ENCODE measurements at places on chromosomes 12 and 14. TPM values are rescaled to one million over a fixed set of nuclear protein-coding genes. Genes with fewer than 3 reads are reported as not detected.

DNA sequence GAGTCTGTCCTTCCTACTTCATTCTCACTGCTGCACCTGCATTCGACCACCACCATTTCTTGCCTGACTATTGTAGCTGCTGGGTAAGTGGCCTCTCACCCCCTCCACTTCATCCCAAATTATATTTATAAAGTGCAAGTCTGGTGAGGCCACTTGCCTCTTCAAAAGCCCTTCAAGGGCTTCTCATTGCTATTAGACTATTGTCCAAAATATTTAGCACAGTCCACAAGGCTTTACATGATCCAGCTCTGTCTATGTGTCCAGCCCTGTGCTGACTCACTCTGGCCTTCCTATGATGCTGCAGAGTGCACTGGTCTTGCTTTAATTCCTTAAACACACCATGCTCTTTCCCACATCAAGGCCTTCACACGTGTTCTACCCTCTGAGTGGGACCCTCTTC, 46.0 kb downstream of the PAH start:
- no peaks in the 10 kb centered on the region for H3K36me3 ChIP-seq
- no peaks in the 10 kb centered on the region for H3K27me3 ChIP-seq
- no peak for DNase-seq
- no peak overlapping the region for H3K4me3 ChIP-seq

DNA sequence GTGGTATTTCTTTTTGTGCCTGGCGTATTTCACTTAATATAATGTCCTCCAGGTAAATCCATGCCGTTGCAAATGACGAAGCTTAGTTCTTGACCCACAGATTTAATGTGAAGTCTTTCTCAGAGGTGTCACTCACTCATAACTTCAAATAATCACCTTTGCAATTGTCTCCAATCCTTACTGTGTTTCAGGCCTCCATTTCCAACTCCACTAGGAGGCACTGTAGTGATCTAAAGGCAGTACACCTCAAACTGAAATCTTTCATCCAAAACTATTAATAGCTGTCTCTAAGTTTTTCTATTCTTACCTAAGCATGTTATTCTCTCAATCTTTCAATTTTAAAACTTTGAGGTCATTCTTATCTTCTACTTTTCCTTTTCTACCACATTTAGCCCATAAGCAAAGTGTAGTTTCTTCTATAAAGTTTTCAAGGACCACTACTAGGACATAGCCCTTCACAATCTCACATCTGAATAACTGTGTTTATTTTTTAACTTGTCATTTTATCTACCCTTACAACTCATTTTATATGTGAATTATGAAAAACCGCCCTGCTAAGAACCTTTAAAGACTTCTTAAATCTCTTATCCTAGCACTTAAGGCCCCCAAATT, 25.5 kb upstream of the FBXO34 start:
- H3K27ac ChIP-seq = no peak overlapping the region
- no peak for DNase-seq
- H3K4me1 ChIP-seq = no peaks in the 10 kb centered on the region
- no peaks in the 10 kb centered on the region for H3K27me3 ChIP-seq
- H3K36me3 ChIP-seq = no peaks in the 10 kb centered on the region

GRCh38 chr12:28795311-28795710, 353.8 kb upstream of the FAR2 start:
- DNase-seq = no peak
- H3K27ac ChIP-seq = no peak overlapping the region
- no peaks in the 10 kb centered on the region for H3K4me1 ChIP-seq
- H3K36me3 ChIP-seq = no peaks in the 10 kb centered on the region

DNA sequence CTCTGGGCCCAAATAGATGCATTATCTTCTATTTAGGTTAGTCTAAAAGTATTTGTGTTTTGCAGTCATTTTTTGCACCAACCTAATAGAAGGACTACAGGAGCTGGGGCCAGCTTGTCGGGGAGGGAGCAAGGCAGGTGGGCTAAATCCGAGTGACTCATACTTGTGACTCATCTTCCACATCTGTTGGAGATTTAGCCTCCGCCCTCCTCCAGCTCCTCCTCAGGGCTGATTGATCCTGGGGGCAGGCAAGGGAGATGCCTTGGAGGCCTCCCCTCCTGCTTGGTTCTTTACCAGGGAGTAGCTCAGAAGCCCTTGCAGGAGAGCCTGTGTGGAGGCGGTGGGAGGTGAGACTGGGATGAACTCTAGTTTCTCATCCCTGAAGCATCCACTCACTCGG, 27.9 kb downstream of the RHOF start:
- H3K27ac ChIP-seq = no peak overlapping the region
- no peak for DNase-seq
- H3K4me1 ChIP-seq = peaks cover 2% of the 10 kb centered on the region
- H3K27me3 ChIP-seq = no peaks in the 10 kb centered on the region

- no peaks in the 10 kb centered on the region for H3K4me1 ChIP-seq
- no peaks in the 10 kb centered on the region for H3K36me3 ChIP-seq
Observed at GRCh38 chr12:32988982-32989381, 92.4 kb upstream of the PKP2 start.

- no peak overlapping the region for H3K27ac ChIP-seq
- DNase-seq = no peak
- no peaks in the 10 kb centered on the region for H3K36me3 ChIP-seq
- H3K27me3 ChIP-seq = peaks cover 2% of the 10 kb centered on the region
Observed at GRCh38 chr12:126219654-126220279, 1154.5 kb downstream of the AACS start.

DNA sequence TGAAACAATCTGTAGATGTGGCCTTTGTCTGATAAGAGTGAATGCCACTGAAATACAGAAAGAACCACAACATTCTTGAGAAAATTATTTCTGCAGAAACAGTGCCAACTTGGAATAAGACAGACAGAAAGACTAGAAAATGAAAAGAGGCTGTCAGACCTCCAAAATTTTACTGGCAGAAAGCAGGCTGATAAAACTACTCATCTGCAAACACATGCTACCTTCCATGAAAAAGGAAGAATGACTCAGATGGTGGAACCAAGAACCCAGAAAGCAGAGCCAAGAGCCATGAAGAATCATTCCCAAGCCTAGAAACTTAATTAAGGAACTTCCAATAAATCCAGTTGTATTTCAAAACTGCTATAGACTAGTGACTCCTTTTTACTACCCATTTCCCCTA, 31.9 kb upstream of the OSBPL8 start:
- H3K4me3 ChIP-seq = no peak overlapping the region
- no peaks in the 10 kb centered on the region for H3K4me1 ChIP-seq
- H3K27me3 ChIP-seq = no peaks in the 10 kb centered on the region
- no peaks in the 10 kb centered on the region for H3K36me3 ChIP-seq

- no peak overlapping the region for H3K4me3 ChIP-seq
- H3K27ac ChIP-seq = no peak overlapping the region
- no peaks in the 10 kb centered on the region for H3K36me3 ChIP-seq
- peaks cover 1% of the 10 kb centered on the region for H3K27me3 ChIP-seq
Observed at GRCh38 chr14:70171726-70172125, 17.0 kb downstream of the SLC8A3 start.

DNA sequence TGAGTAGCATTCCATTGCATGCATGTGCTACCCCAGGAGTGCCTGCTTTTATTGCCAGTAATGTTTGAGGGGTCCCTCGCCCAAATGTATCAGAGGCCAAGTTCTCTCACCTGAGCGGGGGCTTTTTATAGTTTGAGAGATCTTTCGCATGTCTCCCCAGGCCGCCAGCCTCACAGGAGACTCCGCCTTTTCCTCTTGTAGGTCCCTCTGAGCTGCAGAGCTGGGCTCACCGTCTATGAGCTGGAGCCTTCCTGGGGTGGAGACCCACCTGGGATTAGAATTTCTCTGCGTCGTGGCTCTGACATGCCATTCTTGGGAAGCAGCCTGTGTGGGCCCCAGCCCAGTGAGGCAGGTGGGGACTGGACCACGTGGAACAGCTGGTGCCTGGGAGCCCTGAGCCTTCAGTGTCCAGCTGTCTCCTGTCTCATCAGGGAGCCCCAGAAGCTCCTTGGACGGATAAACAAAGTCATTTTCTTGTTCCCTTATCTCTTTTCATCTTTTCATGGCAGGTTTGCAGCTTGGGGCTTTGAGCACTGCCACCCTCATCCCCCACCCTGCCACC, 261.7 kb upstream of the CRY1 start:
- no peaks in the 10 kb centered on the region for H3K4me1 ChIP-seq
- no peak overlapping the region for H3K27ac ChIP-seq
- no peak for DNase-seq
- H3K4me3 ChIP-seq = no peak overlapping the region
- no peaks in the 10 kb centered on the region for H3K36me3 ChIP-seq
- H3K27me3 ChIP-seq = no peaks in the 10 kb centered on the region

GRCh38 chr14:83975841-83976770, 1553.8 kb upstream of the FLRT2 start:
- no peak overlapping the region for H3K4me3 ChIP-seq
- DNase-seq = peak; percentile 74
- H3K4me1 ChIP-seq = no peaks in the 10 kb centered on the region
- no peaks in the 10 kb centered on the region for H3K27me3 ChIP-seq

GRCh38 chr12:94954029-94954685, 49.3 kb downstream of the NDUFA12 start:
- no peaks in the 10 kb centered on the region for H3K36me3 ChIP-seq
- H3K4me1 ChIP-seq = no peaks in the 10 kb centered on the region
- H3K27me3 ChIP-seq = no peaks in the 10 kb centered on the region
- no peak overlapping the region for H3K27ac ChIP-seq

DNA sequence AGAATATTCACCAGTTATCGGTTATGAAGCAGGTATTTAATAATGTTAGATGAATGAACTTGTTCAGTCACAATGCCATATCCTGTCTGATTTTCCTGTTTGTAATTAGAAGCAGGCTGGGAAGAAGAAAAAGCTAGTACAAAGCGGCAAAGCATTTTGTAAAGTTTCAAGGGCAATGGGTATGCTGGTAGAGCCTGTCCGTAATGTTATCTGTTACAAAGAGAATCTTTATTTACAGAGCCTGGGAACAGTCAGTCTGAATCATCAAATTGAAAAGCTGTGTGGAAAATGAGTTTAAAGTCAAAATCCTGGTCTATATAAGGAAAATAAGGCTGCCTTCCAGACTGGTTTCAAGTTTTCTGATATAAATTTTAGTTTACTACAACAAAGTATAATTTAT, 40.5 kb downstream of the PARP11 start:
- no peak overlapping the region for H3K4me3 ChIP-seq
- H3K36me3 ChIP-seq = no peaks in the 10 kb centered on the region
- H3K27me3 ChIP-seq = no peaks in the 10 kb centered on the region
- H3K4me1 ChIP-seq = no peaks in the 10 kb centered on the region
- no peak overlapping the region for H3K27ac ChIP-seq

The C3AR1 gene
- total RNA-seq = 23.4 TPM

GRCh38 chr12:91021076-91021475, 16.3 kb upstream of the EPYC start:
- DNase-seq = no peak
- H3K36me3 ChIP-seq = no peaks in the 10 kb centered on the region
- no peaks in the 10 kb centered on the region for H3K27me3 ChIP-seq
- H3K27ac ChIP-seq = no peak overlapping the region

The IFI27L1 gene
- total RNA-seq = 16.8 TPM

DNA sequence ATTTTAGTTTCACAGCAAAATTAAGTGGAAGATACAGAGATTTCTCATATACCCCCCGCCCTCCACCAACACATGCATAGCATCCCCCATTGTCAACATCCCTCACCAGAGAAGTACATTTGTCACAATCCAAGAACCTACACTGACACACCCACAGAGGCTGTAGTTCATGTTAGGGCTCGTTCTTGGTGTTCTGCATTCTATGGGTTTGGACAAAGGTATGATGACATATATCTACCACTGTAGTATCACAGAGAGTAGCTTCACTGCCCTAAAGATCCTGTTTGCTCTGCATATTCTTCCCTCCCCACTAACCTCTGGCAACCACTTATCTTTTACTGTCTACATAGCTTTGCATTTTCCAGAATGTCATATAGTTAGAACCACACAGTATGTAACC, 444.6 kb upstream of the DCN start:
- no peak for DNase-seq
- no peak overlapping the region for H3K27ac ChIP-seq
- no peak overlapping the region for H3K4me3 ChIP-seq
- no peaks in the 10 kb centered on the region for H3K27me3 ChIP-seq
- no peaks in the 10 kb centered on the region for H3K36me3 ChIP-seq

GRCh38 chr12:125340791-125341190, 275.6 kb downstream of the AACS start:
- H3K27me3 ChIP-seq = no peaks in the 10 kb centered on the region
- DNase-seq = no peak

DNA sequence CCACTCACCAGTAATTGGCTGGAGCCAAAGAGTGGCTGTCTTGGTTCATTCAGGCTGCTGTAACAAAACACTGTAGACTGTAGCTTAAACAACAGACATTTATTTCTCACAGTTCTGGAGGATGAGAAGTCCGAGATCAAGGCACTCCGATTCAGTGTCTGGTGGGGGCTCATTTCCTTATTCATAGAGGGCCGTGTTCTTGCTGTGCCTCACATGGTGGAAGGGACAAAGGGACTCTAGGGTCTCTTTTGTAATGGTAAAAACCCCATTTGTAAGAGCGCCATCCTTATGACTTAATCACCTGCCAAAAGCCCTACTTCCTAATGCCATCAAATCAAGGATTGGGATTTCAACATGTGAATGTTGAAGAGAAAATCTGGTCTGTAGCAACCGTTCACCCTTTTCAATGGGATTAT, 34.7 kb upstream of the CDKN3 start:
- H3K4me3 ChIP-seq = no peak overlapping the region
- no peak for DNase-seq
- no peaks in the 10 kb centered on the region for H3K27me3 ChIP-seq
- H3K4me1 ChIP-seq = peaks cover 2% of the 10 kb centered on the region

- no peak for DNase-seq
- H3K36me3 ChIP-seq = no peaks in the 10 kb centered on the region
- H3K27me3 ChIP-seq = no peaks in the 10 kb centered on the region
- H3K4me3 ChIP-seq = no peak overlapping the region
- H3K4me1 ChIP-seq = no peaks in the 10 kb centered on the region
Observed at GRCh38 chr12:30462249-30462648, 233.4 kb downstream of the IPO8 start.

The PPP4R4 gene
- total RNA-seq = 0.10 TPM

GRCh38 chr12:53688134-53688533, 12.3 kb upstream of the ATP5MC2 start:
- H3K36me3 ChIP-seq = no peaks in the 10 kb centered on the region
- H3K27me3 ChIP-seq = no peaks in the 10 kb centered on the region
- no peak overlapping the region for H3K4me3 ChIP-seq
- no peaks in the 10 kb centered on the region for H3K4me1 ChIP-seq

The PRB2 gene
- not detected for total RNA-seq

- no peak overlapping the region for H3K27ac ChIP-seq
- no peaks in the 10 kb centered on the region for H3K4me1 ChIP-seq
- no peaks in the 10 kb centered on the region for H3K27me3 ChIP-seq
- no peak overlapping the region for H3K4me3 ChIP-seq
Observed at GRCh38 chr12:88266806-88267360, 124.8 kb downstream of the TMTC3 start.

The POTEM gene
- total RNA-seq = not detected

The RPL10L gene
- total RNA-seq = not detected

- no peaks in the 10 kb centered on the region for H3K27me3 ChIP-seq
- no peak overlapping the region for H3K27ac ChIP-seq
- no peak for DNase-seq
- H3K36me3 ChIP-seq = no peaks in the 10 kb centered on the region
Observed at GRCh38 chr14:104515811-104516780, 63.5 kb upstream of the C14orf180 start.
